Mesothelial cell of epicardium (in vitro differentiated cells): ENCODE measurements at places on chromosomes 1 and 21. TPM values are rescaled to one million over a fixed set of nuclear protein-coding genes. Genes with fewer than 3 reads are reported as not detected.

DNA sequence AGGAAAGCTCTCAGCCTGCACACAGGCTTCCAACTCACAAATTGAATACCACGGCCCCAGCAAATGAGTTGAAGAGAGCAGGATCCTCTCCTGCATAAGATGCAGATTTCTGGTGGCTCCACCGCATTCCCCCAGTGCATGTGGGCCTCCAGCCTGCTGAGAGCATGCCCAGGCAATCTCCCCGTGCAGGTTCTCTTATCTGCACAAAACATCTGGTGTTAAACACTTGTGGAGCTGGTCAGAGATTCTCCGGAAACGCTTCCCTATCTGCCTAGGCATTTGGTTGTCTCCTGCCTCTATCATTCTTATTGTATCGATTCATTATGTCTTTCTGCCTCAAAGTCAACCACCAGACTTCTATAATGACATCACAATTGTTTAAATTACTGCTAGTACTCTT lies 1349.0 kb upstream of the B3GALT2 start:
- peak overlapping the region; percentile 69 for H3K27ac ChIP-seq
- peak; percentile 45 for DNase-seq
- H3K27me3 ChIP-seq: no peaks in the 10 kb centered on the region

GRCh38 chr1:32992489-32993323 lies 28.1 kb upstream of the RNF19B start:
- DNase-seq: peak; percentile 66
- H3K27me3 ChIP-seq: no peaks in the 10 kb centered on the region
- H3K4me1 ChIP-seq: peaks cover 37% of the 10 kb centered on the region

GRCh38 chr1:113835686-113836290 lies 23.5 kb upstream of the RSBN1 start:
- H3K27ac ChIP-seq: no peak overlapping the region
- no peaks in the 10 kb centered on the region for H3K36me3 ChIP-seq
- no peak for DNase-seq
- H3K27me3 ChIP-seq: peaks cover 17% of the 10 kb centered on the region
- no peak overlapping the region for H3K4me3 ChIP-seq

DNA sequence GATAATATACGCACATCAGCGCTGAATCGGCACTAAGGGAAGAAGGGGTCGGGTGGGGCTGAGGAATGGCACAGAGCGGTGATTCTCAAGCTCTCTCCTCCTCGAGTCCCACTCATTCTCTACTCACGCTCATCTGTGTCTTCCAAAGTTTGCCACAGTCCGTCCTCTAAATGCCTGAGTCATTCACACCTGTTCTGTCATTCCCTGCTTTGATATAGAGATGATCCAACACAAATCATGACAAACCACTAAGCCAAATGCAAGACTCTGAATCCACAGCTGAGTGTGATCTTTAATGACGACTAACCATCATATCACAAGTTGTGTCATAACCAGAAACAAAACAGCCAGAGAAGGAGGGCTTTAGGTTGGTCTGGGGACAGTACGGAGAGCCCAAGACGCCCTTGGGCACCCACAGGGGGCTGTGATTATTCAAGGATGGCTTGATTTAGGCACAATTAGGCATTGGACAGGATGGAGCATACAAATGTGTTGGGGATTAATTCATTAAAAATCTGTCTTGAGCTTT lies 501.5 kb downstream of the KIF26B start:
- no peaks in the 10 kb centered on the region for H3K27me3 ChIP-seq
- H3K27ac ChIP-seq: no peak overlapping the region
- H3K4me3 ChIP-seq: no peak overlapping the region
- H3K4me1 ChIP-seq: peaks cover 14% of the 10 kb centered on the region
- no peak for DNase-seq

DNA sequence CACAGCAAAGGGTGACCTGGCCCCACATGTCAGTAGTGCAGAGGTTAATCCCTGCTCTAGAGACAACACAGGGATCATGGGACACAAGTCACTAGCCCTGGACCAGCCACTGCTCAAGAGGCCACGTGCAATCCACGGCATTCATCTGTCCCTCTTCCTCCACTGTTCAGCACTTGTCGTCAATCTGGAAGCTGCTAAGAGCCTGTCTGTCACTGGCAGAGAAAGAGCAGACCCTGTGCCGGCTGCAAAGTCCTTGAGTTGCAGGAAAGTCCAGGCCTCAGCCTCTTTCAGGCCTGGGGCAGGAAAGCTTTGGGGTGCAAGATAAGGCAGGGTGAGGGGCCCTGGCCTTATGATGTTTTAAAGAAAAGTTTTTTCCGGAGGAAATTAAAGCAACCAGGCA lies 16.7 kb downstream of the CELA2B start:
- no peak overlapping the region for H3K4me3 ChIP-seq
- no peak for DNase-seq
- H3K36me3 ChIP-seq: peaks cover 41% of the 10 kb centered on the region
- no peak overlapping the region for H3K27ac ChIP-seq

- no peaks in the 10 kb centered on the region for H3K27me3 ChIP-seq
- H3K36me3 ChIP-seq: peaks cover 6% of the 10 kb centered on the region
- H3K4me3 ChIP-seq: no peak overlapping the region
- H3K4me1 ChIP-seq: peaks cover 2% of the 10 kb centered on the region
- H3K27ac ChIP-seq: no peak overlapping the region
Observed at GRCh38 chr21:31537872-31538576, 121.5 kb upstream of the SOD1 start.

GRCh38 chr1:49728377-49728776 lies 295.4 kb downstream of the AGBL4 start:
- no peaks in the 10 kb centered on the region for H3K36me3 ChIP-seq
- no peaks in the 10 kb centered on the region for H3K27me3 ChIP-seq
- DNase-seq: no peak
- H3K27ac ChIP-seq: no peak overlapping the region
- no peaks in the 10 kb centered on the region for H3K4me1 ChIP-seq

- H3K36me3 ChIP-seq: no peaks in the 10 kb centered on the region
- no peak overlapping the region for H3K27ac ChIP-seq
- no peak for DNase-seq
- no peak overlapping the region for H3K4me3 ChIP-seq
- no peaks in the 10 kb centered on the region for H3K27me3 ChIP-seq
Observed at GRCh38 chr21:45110873-45111624, 36.7 kb downstream of the ADARB1 start.

The IRF6 gene
- total RNA-seq: 38.1 to 43.1 TPM (median 39.9 TPM) in 3 replicates

The LCE2C gene
- not detected in 3 replicates for total RNA-seq
